Kidney (tissue), 22 donors: ENCODE measurements at places on chromosomes 12 and 14.

DNA sequence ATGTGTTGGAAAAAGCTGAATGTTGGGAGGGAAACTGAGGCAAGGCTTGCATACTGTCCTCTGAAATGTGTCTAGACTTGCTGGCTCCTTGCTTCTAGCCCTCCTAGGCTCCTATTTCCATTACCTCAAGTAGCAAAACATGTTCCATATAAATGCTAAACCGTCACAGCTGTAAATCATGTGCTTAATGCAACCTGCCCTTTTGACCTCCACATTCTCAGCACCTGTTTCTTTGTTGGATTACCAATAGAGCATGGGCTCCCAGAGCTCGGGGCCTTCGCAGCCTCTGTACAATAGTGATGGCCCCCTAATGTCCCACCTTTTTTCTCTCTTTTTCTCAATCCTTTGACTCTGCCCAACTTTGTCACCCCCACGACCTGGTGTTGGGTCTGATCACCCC, 23.3 kb downstream of the RERGL start:
- no peaks in the 10 kb centered on the region for H3K27me3 ChIP-seq
- no peak overlapping the region for H3K27ac ChIP-seq
- DNase-seq, result no peak
- H3K4me1 ChIP-seq, result no peaks in the 10 kb centered on the region
- no peak overlapping the region for H3K4me3 ChIP-seq
- H3K36me3 ChIP-seq, result no peaks in the 10 kb centered on the region

DNA sequence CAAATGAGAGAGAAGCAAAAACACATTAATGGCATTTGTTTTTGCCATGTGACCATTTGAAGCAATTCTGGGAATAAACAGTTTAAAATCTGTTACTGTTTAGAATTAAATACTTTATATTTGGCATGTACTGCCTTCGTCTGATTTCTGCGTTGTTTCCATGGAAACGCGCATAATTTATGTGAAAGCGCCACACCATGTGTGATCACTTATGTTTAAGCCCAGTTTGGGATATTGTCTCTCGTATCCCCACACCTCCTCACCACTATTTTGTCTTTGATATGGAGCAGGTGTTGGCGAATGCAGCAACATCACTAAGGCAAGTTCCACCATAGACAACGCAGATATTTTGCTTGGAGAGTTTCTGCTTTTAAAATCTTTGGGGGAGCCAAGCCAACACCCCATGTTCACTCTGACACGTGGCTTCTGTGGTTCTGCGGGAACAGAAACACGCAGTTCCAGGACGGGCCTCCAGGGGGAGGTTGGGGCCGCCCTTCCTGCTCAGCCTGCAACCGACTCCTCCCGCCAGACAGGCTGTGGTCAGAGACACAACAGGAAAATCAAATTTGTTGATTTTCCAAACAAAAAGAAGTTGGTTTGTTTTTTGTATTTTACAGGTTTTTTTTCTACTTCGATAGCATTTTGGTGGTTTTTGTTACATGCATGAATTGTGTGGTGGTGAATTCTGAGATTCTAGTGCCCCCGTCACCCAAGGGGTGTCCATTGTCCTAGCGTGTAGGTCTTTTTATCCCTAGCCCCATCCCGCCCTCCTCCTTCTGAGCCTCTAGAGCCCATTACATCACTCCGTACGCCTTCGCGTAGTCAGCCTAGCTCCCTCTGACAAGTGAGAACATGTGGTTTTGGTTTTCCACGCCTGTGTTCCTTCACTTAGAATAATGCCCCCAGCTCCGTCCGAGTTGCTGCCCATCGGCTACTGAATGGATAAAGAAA, 101.9 kb upstream of the SFSWAP start:
- H3K4me1 ChIP-seq, result no peaks in the 10 kb centered on the region
- H3K27ac ChIP-seq, result no peak overlapping the region
- H3K27me3 ChIP-seq, result no peaks in the 10 kb centered on the region
- no peaks in the 10 kb centered on the region for H3K36me3 ChIP-seq
- H3K4me3 ChIP-seq, result no peak overlapping the region

GRCh38 chr12:22598763-22599161, 26.2 kb upstream of the ETNK1 start:
- no peaks in the 10 kb centered on the region for H3K27me3 ChIP-seq
- no peak overlapping the region for H3K4me3 ChIP-seq
- H3K36me3 ChIP-seq, result no peaks in the 10 kb centered on the region
- DNase-seq, result no peak
- H3K4me1 ChIP-seq, result peaks cover 6% of the 10 kb centered on the region

DNA sequence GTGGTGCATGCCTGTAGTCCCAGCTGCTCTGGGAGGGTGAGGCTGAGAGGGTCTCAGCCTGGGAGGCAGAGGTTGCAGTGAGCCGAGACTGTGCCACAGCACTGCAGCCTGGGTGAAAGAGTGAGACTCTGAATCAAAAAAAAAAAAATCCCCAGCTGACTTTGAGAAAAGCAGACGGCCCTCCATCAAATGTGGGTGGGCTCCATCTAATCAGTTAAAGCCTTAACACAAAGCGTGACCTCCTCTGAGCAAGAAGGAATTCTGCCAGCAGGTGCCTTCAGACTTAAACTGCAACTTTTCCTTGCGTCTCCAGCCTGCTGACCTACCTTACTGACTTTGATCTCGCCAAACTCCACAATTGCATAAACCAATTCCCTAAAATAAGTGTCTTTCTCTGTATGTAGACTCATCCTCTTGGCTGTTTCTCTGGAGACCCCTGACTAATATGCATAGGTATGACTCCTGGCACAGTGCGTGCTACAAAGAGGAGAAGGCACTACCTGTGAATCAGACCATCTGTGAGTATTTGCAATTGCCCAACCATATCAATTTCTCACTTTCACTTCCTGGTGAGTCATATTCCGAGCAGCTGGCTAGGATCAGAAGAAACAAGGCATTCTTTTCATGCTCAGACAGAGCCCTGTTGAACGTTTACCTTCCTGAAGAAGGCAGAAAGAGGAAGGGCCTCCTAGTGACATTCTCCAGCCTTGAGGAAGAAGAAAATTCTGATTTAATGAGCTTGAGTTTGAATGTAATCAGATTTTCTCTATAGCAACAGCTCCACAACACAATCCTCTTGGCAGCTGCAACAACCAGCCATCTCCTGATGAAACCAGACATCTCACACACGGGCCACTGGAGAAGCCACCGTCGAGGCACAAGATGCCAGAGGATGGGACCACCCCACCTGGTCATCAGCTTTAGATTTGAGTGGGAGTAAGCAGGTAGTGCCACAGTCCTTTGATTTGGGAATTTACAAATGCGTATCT, 54.3 kb downstream of the CLMN start:
- peaks cover 32% of the 10 kb centered on the region for H3K4me1 ChIP-seq
- peak; percentile 81 for DNase-seq
- no peaks in the 10 kb centered on the region for H3K27me3 ChIP-seq
- H3K36me3 ChIP-seq, result no peaks in the 10 kb centered on the region
- H3K4me3 ChIP-seq, result no peak overlapping the region
- peak overlapping the region; percentile 68 for H3K27ac ChIP-seq

GRCh38 chr14:95294834-95295599, 24.7 kb downstream of the CLMN start:
- peak overlapping the region; percentile 53 for H3K27ac ChIP-seq
- DNase-seq, result no peak
- no peak overlapping the region for H3K4me3 ChIP-seq

- H3K36me3 ChIP-seq, result no peaks in the 10 kb centered on the region
- peaks cover 21% of the 10 kb centered on the region for H3K27me3 ChIP-seq
- DNase-seq, result peak; percentile 55
- H3K27ac ChIP-seq, result peak within 1 kb of the TSS; percentile 53
Observed at GRCh38 chr12:46825591-46826414, at the start of gene SLC38A4. Gene SLC38A4 (minus strand): TSS chr12:46825997. CDS start chr12:46793071, 32,926 bp downstream.

DNA sequence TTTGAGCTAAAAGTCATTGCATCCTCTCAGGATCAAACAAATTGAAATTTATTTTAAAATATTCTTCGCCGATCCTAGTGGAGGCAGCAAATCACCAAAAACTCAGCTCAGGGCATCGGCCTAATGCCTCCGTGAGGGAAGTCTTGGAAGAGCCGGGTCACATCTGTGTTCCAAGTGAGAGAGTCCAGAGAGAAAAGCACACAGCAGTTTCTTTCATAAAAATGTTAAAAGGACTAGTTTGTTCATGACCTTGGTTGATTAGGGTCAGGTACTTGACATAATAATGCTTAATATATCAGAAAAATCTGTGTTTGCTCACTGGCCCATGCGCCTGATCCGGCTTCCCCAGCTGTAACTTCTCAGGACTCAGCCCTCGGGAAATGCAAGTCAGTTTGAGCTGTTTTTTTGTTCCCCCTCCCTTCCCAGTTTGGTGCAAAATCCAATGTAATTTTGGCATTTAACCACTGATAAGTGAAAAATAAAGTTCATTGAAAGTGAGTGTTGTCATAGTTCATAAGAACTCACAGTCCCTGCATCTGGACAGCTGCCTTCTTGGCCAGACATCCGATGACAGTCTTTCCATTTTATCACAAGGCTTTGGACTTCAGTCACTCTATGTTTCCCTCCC, 161.7 kb downstream of the CAND1 start:
- H3K27ac ChIP-seq, result no peak overlapping the region
- no peaks in the 10 kb centered on the region for H3K4me1 ChIP-seq
- H3K27me3 ChIP-seq, result no peaks in the 10 kb centered on the region
- DNase-seq, result peak; percentile 95
